Vagina (tissue), 2 donors: ENCODE measurements at places on chromosomes 1 and 21.

DNA sequence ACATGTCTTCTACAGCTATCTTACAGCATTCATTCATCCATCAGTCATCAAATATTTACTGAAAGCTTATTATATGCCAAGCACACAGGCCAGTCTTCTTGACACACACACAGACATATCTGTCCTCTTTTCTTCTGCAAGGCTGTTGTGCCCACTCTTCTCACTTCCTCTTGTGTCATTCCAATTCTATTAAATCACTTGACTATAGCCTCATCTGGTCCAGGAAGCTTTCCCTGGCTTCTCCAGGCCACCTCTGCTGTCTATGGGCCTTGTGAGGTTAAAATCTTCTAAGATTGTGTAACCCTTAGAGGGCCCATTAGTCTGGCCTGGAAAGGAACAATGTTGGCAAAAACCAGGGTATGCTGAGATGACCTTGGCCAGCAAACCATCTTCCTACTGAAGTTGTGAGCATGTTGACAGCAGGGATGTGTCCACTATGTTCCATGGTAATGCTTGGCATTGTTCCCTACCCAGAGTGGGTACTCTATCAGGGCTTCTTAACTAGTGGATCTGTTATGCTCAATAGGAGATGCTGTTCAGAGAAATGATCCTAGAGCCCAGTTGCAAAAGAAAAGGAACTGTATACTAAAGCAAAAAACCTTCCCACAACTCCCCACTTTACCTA, 5.3 kb downstream of the TRAF3IP3 start:
- no peak for DNase-seq
- H3K27ac ChIP-seq, result no peak overlapping the region

GRCh38 chr1:1899266-1899966, 8.5 kb upstream of the GNB1 start:
- no peaks in the 10 kb centered on the region for H3K27me3 ChIP-seq
- H3K36me3 ChIP-seq, result no peaks in the 10 kb centered on the region
- no peak for DNase-seq
- no peak overlapping the region for H3K27ac ChIP-seq
- peaks cover 8% of the 10 kb centered on the region for H3K4me1 ChIP-seq

- peaks cover 32% of the 10 kb centered on the region for H3K4me1 ChIP-seq
- peak overlapping the region; percentile 21 for H3K27ac ChIP-seq
- H3K27me3 ChIP-seq, result no peaks in the 10 kb centered on the region
- H3K36me3 ChIP-seq, result peaks cover 31% of the 10 kb centered on the region
Measured at GRCh38 chr1:43651188-43651587, 1.2 kb downstream of the KDM4A start.

GRCh38 chr1:3352299-3352951, 102.0 kb upstream of the ARHGEF16 start:
- DNase-seq, result no peak
- H3K27me3 ChIP-seq, result no peaks in the 10 kb centered on the region
- H3K36me3 ChIP-seq, result no peaks in the 10 kb centered on the region
- H3K4me3 ChIP-seq, result no peak overlapping the region
- H3K27ac ChIP-seq, result peak overlapping the region; percentile 74

DNA sequence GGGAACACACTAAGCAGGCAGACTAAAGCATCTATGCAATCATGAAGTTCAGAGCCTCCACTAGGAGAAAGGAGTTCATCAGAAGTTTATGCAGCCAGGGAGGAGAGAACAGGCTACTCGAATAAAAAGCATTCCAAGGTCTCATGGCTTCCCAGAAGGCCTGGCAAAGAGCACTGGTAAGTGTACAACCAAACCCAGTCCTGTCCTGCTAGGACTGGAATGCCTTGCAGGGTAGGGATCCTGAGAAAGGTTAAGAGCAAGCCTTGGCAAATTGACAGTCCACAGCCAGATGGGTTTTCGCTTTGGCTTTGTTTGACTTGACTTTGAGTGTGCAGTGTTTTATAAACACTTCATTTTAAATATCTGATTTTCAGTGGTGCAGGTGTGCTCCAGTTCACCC, 133.6 kb upstream of the ATP1B1 start:
- no peak for DNase-seq
- no peaks in the 10 kb centered on the region for H3K4me1 ChIP-seq
- no peaks in the 10 kb centered on the region for H3K27me3 ChIP-seq
- no peak overlapping the region for H3K4me3 ChIP-seq
- no peaks in the 10 kb centered on the region for H3K36me3 ChIP-seq

GRCh38 chr1:10665930-10666850, 130.3 kb downstream of the CASZ1 start:
- no peak for DNase-seq
- no peaks in the 10 kb centered on the region for H3K36me3 ChIP-seq
- no peak overlapping the region for H3K4me3 ChIP-seq
- no peak overlapping the region for H3K27ac ChIP-seq
- H3K27me3 ChIP-seq, result no peaks in the 10 kb centered on the region

GRCh38 chr1:110903853-110904500, 31.0 kb downstream of the CD53 start:
- no peak overlapping the region for H3K4me3 ChIP-seq
- H3K27me3 ChIP-seq, result no peaks in the 10 kb centered on the region
- H3K36me3 ChIP-seq, result no peaks in the 10 kb centered on the region
- H3K4me1 ChIP-seq, result no peaks in the 10 kb centered on the region

DNA sequence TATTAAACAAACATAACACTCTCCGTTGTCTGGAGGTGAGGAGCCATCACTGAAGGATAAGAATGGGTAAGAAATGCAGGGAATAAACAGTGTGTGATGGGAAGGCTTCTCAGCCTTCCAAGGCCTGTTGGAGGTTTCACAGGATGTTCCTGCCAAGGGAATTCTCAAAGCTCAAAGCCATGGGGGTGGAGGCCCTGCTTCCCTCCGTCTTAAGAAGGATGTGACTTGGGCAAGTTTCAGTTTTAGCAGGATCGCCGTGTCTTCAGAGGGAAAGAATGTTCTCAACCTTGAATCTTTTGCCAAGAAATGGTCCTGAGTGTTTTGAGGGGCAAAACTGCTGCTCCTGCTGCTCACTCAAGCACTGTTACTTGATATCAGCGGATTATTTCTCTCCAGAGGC, 41.7 kb upstream of the IL20 start:
- H3K27ac ChIP-seq, result no peak overlapping the region
- no peaks in the 10 kb centered on the region for H3K27me3 ChIP-seq
- no peaks in the 10 kb centered on the region for H3K36me3 ChIP-seq
- no peaks in the 10 kb centered on the region for H3K4me1 ChIP-seq

GRCh38 chr1:205978676-205979075, 24.5 kb downstream of the RAB7B start:
- DNase-seq, result no peak
- no peak overlapping the region for H3K4me3 ChIP-seq
- H3K27ac ChIP-seq, result no peak overlapping the region
